ENCODE measurements at places on chromosomes 5 and 9. TPM values are rescaled to one million over a fixed set of nuclear protein-coding genes. Genes with fewer than 3 reads are reported as not detected.

- no peak for DNase-seq
Observed at GRCh38 chr5:34895641-34896419, 19.5 kb downstream of the RAD1 start.

Gene SLC6A19
- not detected for total RNA-seq

- DNase-seq, result no peak
Observed at GRCh38 chr5:71789746-71790145, 70.7 kb downstream of the CARTPT start.

GRCh38 chr9:36314740-36315139 is 56.5 kb upstream of the GNE start:
- no peak for DNase-seq

- DNase-seq, result no peak
Observed at GRCh38 chr9:1366276-1366675, 316.1 kb downstream of the DMRT2 start.

Gene FOXD4L4
- not detected for total RNA-seq

DNA sequence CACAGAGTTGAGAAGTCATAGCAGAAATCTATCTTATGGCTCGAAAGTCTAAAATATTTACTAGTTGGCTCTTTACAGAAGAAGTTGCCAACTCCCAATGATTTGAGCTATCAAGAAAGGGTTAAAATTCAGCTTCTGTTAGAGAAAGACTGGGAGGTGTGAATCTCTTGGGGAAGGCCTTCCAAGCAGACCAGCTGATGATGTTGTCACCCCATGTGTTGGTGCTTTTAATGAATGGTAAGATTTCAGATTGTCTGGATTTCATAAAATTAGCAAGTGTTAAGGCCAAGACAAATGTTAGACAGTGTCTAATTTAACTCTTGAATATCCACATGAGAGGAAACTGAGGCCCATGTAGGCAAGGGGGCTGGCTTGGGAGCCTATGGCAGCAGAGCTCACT is 63.9 kb downstream of the PPARGC1B start:
- DNase-seq, result no peak

Gene CCNO
- 0.42 TPM for total RNA-seq

DNA sequence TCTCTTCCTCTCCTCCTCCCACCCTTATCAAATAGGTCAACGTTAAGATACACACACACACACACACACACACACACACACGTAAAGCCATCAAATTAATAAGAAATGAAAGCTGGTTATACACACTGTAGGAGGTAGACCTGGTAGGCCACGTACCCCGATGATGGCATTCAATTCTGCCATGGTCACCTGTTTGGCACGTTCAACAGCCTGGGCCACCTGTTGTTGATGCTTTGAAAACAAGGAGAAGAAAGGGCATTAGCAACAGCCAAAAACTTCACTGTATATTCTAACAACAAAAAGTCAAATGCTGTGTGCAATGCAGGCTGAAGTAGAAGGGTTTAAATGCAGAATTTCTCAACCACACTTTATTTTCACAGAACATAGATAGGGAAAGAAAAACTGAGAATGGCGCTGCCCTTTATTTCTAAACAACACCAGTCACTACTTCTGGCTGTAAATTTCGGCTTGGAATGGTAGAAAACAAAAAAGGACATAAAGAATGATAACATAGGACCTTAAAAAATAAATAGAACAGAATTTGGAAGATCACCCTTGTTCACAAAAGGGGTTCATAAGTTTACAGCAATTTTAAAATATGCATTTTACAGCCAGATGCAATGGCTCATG is 37.2 kb downstream of the TLE1 start:
- no peak for DNase-seq

Gene LCN9
- total RNA-seq, result not detected

Gene IL7R
- 5.3 TPM for total RNA-seq

DNA sequence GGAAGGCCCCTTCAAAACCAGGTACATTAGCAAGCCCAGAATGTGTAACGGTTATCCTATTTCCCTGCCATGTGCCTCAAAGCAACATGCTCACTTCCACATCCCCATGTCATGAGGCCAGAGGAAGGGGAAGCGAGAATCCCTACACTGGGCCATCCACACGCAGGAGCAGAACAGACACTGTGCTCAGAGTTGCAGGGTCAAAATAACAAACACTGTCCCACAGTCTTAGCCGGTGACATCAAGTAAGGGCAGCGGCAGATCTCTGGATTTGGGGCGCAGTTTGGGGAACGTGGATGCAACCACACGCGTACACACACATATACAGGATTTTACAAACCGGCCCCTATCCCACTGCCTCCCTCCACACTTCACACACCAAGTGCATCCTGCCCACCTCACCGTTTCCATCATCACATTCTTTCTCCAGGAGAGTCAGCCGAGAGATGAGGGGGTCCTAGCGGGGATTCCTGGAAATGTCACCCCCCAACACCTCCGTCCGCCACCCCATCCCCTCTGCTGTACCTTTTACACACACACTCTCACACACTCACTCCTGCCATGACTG is 776 bp downstream of the APBA1 start:
- no peak for DNase-seq

Gene PALM2AKAP2
- 101 TPM for total RNA-seq

GRCh38 chr9:30628915-30629567 is 1755.4 kb upstream of the ACO1 start:
- DNase-seq, result no peak

Gene PCAT7
- total RNA-seq, result not detected

GRCh38 chr9:130262771-130263170 is 2.8 kb upstream of the HMCN2 start:
- DNase-seq, result peak; percentile 61

DNA sequence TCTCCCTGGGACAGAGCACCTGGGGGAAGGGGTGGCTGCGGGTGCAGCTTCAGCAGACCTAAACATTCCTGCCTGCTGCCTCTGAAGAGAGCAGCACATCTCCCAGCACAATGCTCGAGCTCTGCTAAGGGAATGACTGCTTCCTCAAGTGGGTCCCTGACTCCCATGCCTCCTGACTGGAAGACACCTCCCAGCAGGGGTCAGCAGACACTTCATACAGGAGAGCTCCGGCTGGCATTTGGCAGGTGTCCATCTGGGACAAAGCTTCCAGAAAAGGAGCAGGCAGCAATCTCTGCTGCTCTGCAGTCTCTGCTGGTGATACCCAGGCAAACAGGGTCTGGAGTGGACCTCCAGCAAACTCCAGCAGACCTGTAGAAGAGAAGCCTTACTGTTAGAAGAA is 77.2 kb downstream of the SLCO6A1 start:
- no peak for DNase-seq

DNA sequence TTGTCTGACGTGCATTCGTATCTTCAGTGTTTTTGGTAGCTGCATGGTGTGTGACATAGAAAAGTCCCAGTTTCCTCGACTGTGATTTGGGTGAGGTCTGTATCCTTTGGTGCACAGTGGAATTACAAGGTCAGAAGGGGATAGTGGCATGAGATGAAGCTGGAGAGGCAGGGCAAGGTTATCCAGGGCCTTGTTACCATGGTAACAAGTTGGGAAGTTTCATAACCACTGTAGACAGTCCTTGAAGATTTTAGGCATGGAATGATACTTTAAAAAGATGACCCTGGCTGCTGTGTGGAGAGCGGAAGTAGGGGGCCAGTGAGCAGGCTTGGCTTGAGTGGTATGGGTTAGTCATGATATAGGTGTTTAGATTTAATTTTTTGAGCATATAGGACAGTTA is 11.9 kb downstream of the EHMT1 start:
- DNase-seq, result no peak

GRCh38 chr5:134247428-134248224 is 21.8 kb upstream of the PPP2CA start:
- DNase-seq, result no peak

- DNase-seq, result no peak
Observed at GRCh38 chr5:1227667-1228066, 2.5 kb downstream of the SLC6A18 start.

GRCh38 chr5:90325093-90325492 is 84.5 kb downstream of the CETN3 start:
- no peak for DNase-seq

DNA sequence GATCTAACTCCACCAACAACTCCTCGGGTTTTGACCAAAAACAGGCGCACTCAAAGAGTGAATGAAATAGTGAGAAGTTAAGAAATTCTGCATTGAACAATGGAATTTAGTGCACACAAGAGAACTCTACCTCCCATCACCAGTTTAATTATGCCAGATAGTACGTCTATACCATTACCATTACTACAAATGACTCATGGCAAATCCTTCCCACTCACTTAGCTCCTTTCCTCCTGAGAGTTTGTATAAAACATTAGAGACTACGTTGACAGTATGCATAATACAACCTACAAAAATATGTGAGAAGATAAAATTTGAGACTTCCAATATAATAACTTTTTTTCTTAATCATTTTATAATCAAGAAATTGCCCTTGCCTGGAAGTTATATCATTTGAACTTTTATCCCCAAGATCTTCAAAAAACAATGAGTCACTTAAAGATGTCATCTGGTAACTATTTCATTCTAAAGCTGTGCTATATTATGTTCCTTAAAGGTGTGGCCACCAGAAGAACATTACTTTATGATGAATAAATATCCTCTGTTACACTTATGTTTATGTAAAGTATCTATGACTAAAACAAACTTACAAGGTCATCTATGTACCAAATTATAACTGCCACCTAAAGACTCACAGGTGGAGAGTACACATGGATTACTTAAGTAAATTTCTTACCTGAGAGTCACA is 297.9 kb upstream of the PTGER4 start:
- no peak for DNase-seq

Gene IFNB1
- not detected for total RNA-seq

DNA sequence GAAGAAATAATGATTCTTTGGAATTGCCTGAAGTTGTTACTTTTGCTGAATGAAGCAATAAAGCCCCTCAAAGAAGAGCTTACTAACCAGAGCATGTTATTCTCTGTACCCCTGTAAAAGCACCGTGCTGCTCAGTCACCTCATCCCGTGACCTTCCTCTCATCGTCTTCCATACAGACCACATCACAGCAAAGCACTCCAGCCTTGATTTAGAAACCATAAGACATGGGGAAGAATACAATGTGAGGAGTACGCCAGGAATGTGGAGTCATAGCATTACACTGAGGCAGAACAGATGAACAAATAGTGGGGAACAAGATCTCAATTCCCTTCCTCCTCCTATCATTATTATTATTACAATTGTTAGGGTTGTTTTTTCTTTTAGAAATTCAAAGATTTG is 49.1 kb downstream of the ERAP1 start:
- no peak for DNase-seq

Gene ANKRD18A
- 0.09 TPM for total RNA-seq

Data from posterior vena cava (tissue), 2 donors.